ENCODE measurements at places on chromosomes 1 and 21.

GRCh38 chr1:237562242-237562823, 328.4 kb downstream of the ZP4 start:
- DNase-seq, result no peak

GRCh38 chr21:37811711-37812110, 104.5 kb downstream of the KCNJ6 start:
- DNase-seq, result no peak

DNA sequence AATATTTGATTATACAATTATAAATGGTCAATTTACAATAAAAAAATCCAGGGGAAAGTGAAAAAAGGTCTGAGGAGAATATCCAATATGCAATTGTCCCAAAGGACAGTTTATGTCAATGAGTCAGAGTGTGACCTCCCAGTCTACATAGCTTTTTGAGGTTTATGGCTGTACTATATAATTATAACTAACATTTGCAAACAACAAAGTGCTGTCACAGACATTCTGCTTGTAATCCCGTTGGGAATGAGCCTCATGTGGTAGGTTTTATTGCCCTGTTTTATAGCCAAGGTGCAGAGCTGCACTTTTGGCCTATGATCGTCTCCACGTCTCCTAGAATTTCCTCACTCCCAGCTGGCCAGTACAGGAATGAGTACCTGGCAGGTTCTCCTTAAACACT, 103.8 kb downstream of the ADSS2 start:
- no peak for DNase-seq

DNA sequence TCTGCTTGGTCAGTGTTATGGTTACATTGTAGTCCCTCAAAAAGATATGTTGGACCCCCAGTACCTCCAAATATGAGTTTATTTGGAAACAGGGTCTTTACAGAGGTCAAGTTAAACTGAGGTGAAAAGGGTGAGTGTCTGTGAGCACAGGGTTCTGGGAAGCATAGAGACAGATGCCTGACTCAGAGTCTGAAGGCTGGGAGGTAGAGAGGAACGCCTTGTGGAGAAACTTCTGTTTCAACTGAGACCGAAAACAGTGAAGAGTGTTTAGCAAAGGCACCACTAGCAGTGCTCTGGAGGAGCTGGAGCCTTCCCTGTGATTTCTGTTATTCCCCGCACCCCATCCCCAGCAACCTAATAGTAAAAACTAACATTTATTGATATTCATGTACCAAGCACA, 65.2 kb upstream of the LRRC8D start:
- no peak for DNase-seq

DNA sequence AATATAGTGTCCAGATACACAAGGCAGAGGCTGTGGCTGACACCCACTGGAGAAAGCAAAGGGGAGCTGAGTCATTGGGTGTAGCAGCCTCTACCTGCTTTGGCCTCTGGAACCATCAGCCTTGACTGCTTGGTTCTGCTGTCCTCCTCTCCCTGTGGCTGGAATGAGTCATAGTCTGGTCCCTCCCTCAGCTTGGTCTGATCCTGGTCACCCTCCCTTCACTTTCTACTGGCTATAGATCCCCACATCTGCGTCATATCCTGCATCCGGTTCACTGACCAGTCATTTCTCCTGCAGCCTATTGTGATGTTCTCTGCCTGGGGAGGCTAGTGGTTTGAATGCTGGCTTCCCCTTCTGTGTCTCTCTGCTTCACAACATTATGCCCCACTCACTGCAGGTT, 372.8 kb upstream of the DAB1 start:
- no peak for DNase-seq

DNA sequence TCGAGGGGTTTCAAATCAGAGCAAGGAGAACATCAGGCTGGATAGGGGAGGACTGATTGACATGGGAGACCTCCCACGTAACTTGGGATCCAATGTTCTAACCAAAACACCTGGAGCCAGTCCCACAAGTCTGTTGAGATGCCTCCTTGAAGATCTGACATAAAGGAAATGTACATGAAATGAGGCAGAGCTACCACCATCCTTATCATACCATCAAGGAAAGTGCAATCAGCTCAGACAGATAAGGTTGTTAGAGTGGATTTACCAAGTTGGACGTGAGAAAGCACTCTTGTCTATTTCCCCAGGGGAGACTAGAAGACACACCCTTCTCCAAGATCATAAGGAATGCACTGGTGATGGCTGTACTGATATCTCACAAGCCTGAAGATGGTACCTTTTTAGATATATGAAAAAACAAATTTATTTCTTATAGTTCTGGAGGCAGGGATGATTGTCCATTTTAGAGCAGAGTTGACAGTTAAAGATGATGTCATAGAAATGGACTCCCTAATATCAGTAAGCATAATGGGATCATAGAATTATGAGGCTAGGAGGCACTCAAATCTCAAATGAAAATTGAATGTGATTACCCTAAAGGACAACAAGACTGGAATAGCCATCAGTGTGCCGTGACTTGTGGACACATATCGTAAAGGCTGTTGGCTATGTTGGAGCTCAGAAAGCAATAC, 129.1 kb upstream of the RAB4A start:
- DNase-seq, result no peak

DNA sequence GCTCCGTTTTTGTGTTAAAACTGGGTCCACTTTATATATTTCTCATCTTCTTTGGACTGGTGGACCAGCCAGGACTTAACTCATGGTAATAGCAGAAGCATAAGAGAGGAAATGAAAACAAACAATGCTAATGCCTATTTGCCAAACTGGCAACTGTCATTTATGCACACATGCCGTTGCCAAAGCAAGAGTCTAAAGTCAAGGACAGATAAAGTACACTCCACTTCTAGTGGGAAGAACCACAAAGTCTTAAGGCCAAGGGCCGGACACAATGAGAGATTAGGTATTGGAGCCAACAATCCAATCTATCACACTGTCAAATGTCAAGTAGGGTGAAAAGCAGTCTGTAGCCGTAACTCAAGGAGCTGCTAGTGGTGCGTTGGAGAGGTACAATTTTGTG, 157.7 kb downstream of the LYPLAL1 start:
- DNase-seq, result no peak

GRCh38 chr1:84103197-84103992, 40.7 kb upstream of the PRKACB start:
- DNase-seq, result no peak

GRCh38 chr21:46185716-46186115, 1.5 kb upstream of the SPATC1L start:
- no peak for DNase-seq

DNA sequence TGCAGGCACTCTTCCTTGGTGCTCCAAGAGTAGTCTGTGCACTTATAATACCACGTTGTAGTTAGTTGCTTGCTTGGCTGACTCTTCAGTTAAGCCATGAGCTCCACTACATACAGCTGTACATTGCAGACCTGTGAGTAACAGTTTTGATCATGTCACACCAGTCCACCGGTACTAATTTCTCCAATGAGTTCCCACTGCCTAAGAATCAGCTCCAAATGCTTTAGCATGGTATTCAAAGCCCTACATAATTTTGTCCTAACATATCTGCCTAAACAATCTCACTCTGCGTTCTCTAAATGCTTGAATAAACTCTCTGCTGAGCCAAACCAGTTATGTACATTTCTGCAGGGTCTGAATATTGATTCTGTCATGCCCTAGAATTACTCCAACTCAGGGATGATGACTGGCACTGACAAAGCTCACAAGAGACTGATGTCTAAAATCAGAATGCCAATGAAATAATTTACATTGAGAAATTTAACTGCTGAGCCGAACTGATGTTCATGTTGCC, 200.7 kb downstream of the LHX8 start:
- no peak for DNase-seq

DNA sequence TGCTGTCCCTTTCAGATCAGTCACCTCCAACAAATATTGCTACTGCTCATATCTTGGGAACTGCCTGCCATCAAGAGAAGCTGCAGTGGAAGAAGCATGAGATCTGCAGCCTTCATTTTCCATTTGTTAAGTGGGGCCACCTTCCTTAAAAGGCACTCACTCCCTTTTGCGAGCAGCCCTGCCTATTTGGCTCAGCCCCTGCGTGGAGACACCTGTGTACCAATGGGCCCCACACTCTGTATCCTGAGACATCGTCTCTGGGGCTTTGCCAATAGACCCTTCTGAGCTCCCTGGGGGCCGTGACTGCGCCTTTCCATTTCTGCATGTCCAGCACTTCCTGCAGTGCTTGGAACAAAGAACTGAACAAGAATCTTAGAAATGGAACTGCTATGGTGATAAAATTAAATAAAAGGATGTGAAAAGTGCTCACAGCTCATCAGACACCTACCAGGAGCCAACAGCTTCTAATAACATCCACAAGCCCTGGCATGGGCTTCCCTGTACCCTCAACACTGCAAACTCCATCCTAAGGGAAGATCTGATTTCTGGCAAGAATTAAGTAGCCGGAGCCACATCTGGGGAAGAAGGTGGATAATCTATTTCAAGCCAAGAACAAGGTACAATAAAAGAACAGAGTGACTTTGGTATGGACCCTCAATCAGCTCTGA, 36.7 kb downstream of the PARP1 start:
- no peak for DNase-seq

- DNase-seq, result no peak
These were observed 9.0 kb upstream of the DMRTB1 start for GRCh38 chr1:53450225-53450624.

- DNase-seq, result no peak
These were observed 6.3 kb downstream of the FGR start for GRCh38 chr1:27628712-27629111.

DNA sequence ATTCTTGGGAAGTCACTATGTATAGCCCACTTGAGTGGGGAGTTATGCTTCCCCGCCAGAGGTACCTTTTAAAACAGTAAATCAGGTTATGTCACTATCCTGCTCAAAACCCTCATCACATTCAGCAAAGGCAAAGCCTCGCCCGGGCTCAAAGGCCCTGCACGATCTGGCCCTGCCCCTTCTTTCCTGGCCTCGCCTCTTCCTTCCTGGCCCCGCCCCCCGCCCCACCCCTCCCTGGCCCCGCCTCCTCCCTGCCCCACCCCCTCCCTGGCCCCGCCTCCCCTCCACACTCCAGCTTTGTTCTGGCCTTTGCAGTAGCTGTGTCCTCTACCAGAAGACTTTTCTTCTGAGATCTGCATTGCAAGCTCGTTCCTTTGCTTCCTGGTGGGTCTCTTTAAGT, 6.6 kb downstream of the LDLRAD2 start:
- no peak for DNase-seq

GRCh38 chr1:27655151-27655937, 16.6 kb downstream of the IFI6 start:
- DNase-seq, result no peak

DNA sequence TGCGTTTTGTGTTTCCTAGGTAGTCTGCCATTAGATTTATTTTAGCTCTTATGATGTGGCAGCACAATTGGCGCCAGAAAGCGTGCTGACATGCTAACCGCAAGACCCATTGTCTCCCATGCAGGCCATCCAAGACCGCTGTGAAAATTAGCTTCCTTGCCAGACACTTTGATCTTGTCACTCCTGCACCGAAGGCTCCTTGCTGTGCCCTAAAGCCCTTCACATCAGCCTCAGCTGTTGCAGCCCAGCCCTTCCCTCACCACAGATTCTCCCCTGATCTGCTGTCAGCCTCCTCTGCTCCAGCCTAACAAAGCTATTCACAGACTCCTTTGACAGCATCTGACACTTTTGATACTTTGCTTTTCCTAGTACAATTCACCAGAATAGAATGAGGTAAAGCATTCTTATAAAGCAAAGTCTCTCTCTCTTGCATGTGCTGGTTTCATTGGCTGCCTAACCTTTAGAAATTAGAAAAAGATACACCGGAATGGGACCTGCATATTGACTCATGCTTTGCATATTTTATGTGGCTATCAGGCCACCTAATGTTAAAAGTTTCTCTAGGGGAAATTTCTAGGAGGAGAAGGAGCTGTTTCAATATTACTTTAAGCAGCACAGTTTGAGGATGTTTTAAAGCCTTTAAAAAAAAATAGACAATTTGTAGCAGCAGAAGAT, 280.3 kb upstream of the FMN2 start:
- no peak for DNase-seq

- DNase-seq, result no peak
These were observed 1.7 kb downstream of the KRTAP10-3 start for GRCh38 chr21:44556879-44557278.

- peak; percentile 37 for DNase-seq
These were observed 814 bp upstream of the DYRK3 start for GRCh38 chr1:206634365-206635079.

- no peak for DNase-seq
These were observed 198.4 kb upstream of the RGS18 start for GRCh38 chr1:191959856-191960255.

GRCh38 chr1:22142315-22143064, 407 bp downstream of the WNT4 start:
- no peak for DNase-seq

DNA sequence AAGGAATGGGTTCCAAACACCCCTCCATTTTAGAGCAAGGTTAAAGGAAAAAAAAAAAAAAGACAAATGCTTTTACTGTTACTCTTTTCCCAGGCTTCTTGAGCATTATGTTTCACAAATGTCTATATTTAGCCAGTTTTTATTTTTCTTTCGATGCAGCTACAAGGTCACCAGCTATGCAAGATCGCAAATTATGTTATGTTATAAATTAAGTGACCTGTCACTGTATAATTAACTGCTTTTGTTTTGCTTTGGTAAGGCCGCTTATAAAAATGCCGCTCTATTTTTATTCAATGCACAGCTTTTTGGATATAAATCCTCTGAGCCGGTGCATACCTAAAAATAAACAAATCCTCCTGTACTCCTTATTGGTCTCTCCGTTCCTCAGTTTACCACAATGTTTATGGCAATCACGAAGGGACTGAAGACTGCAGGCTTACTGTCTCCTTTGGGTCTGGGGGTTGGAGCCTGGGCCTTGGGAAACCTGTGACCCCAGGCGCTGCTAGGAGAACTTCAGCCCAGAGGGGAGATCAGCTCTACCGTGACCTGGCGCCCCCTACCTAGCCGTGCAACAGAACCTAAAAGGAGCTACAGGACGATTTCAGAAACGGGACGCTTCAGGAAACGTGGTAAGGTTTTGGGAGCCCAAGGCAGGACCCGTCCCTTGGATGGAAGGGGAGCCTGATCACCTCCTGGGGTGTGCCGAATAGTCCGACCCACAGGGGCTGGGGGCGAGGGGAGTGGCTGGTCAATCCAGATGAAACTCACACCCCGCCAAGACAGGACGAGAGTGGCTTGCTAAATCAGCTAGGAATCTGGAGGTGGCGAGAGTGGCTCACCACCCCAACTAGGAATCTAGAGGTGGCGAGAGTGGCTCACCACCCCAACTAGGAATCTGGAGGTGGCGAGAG, 101.2 kb upstream of the CD55 start:
- no peak for DNase-seq

DNA sequence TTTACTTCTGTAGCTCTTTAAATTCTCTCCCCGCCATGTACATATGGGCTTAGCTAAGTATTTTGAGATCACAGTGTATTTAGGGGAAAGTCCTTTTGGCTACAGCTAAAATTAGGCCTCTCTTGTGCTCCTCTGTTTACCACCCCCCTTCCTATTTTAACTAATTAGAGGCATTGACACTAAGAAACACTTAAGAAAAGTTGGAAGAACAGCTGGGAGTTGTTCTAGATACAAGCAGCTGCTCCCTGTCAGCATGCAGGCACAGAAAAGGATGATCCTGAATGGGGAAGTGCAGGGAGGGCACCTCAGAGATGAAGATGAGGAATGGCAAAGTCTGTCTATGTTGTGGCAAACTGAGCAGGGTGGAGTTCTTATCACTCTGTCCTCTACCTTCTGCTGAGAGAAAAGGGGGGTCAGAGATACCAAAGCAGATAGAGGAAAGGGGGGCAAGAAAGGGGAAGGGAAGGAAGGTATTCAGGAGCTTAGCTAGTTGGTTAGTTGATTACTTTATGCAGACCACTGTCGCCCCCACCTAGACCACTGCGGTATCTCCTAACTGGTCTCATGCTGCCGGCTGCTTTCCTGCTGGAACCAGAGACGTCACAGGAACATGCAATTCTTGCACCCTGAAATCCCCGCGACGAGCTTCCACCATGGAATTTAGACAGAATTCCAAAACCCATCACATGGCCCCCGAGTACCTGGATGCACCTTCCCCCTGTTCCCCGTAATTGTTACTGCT, 82.4 kb upstream of the HOOK1 start:
- no peak for DNase-seq

Measured in activated gamma-delta T cell (primary cell).